Choroid plexus epithelial cell (primary cell): ENCODE measurements at places on chromosomes 12 and 14.

GRCh38 chr12:110688446-110689280 is at the start of gene HVCN1:
Gene HVCN1 (minus strand): TSS chr12:110689115. CDS start chr12:110683245, 5,870 bp downstream.
- no peak for DNase-seq

DNA sequence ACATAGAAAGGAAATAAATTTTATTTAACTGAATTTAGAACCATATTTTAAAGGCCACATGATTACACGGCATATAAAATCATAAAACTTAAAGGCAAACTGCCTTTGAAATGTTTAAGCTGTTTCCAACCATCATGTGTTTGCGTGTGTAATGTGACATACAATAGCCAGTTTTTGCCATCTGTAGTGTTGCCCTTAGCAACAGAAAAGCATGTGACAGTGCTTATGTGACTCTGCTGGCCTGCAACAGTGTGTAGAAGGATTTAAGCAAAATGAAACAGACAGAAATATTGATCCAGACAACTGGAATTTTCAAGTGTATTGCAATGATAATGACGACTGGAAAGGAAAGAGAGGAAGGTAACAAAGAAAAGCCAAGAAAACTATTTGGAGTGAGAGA is 49.5 kb downstream of the TSPAN19 start:
- no peak for DNase-seq

- DNase-seq, result no peak
These were observed 96.4 kb downstream of the AACS start for GRCh38 chr12:125161712-125162022.

- DNase-seq, result no peak
These were observed 33.2 kb downstream of the AKAP3 start for GRCh38 chr12:4615667-4616066.

DNA sequence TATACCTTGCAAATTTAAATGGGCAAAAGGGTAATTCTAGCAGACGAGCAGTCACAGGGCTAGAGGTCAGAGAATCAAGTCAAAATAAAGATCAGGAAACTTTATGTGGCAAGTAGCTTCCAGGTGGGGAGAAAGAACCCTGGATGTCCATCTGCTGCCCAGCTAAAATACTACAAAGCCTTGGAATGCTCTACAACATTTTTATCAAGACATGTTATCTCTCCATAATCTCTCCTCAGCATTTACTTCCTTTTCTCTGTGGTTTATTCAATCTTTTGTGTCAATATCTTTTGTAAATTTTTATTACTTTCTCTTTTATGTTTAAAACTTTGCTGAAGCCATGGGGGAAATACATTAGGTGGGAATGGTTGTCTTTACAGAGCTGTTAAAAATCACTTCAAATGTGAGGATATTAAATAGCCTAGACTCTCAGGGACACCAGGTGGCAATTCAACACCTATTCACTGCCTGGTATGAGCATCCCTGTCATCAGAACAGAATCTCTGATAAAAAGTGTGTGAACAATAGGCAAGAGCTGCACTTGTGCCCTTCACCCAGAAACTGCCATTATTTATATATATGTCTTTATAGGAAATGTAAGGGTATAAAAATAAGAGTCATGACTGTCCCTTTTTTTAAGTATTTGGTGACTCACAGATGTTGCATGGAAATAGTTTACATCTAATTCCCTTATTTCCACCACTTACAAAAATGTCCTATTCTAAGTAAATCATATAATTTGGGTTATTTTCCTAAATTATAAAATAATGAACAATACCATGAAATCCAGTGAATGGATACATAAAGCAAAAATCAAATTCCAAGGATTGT is 152.9 kb downstream of the EPS8 start:
- DNase-seq, result peak; percentile 40

GRCh38 chr12:79645235-79645630 is 45.5 kb downstream of the PAWR start:
- DNase-seq, result no peak

GRCh38 chr12:117501076-117501869 is 139.8 kb upstream of the NOS1 start:
- no peak for DNase-seq

DNA sequence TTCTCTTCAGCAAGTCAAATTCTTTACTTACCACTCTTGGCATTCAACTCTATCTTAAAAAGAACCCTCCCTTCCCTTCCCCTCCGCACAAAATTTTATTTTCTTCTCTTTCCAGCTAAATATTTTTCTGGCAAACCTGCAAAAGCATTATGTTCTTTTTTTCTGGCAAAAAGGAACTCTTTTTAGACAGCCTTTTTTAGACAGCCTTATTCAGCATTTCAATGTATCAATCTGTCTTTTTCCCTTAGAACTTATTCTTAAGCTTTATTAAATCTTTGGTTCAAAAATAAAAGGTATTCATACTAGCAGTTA is 50.5 kb downstream of the SPTLC2 start:
- DNase-seq, result no peak

DNA sequence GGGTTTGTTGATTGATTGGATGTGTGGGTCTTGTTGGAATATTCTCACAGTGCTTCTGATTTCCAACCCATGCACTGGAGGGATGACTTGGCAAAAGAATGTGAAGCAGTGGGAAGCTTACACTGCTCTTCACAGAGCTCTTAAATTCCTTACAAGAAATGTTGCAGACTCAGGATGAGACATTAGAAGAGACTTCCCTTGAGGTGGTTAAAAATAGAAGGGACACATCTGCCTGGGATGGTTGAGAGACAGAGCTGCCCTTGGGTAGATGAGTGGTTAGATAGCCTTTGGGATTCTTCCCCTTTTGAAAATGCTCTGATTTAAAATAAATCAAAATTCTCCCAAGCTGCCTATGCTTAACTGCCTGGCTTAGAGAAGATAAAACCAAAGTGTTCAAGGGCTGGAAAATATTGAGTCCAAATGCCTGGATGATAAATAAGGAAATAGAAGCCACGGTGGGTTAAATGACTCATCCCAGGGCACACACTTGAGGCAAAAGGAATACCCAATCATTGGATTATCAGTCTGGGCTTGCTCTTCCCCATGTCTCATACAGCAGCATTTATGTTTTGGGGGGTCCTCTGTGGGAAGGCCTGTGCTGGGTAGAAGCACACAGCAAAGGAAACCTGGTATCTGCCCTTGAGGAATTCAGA is 264.3 kb downstream of the AKAP6 start:
- DNase-seq, result peak; percentile 78

GRCh38 chr14:58014778-58015177 is 137.2 kb downstream of the ARMH4 start:
- DNase-seq, result no peak
